ENCODE measurements at places on chromosomes 7 and 10.

DNA sequence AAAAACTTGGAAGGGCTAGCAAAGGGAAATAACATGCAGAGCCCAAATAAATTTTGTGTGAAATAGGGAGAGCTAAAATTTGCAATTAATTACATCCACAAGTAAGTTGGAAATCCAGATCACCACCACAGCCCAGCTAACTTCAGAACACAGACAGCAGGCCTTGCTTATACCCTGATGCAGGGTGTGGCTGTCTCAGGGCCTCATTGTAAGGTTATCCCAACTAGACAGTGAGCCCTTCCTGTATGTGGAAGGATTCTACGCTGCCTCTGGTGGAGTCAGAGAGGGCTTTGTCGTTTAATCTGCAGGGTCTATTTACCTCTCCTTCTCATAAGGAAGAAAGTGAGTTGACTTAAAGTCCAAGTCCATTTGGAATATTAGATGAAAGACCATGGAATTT lies 181.0 kb upstream of the TCF7L2 start:
- no peak for DNase-seq

GRCh38 chr10:98519841-98520240 lies 73.1 kb upstream of the HPS1 start:
- no peak for DNase-seq

- DNase-seq: no peak
Observed at GRCh38 chr10:132197271-132198067, 10.7 kb downstream of the DPYSL4 start.

DNA sequence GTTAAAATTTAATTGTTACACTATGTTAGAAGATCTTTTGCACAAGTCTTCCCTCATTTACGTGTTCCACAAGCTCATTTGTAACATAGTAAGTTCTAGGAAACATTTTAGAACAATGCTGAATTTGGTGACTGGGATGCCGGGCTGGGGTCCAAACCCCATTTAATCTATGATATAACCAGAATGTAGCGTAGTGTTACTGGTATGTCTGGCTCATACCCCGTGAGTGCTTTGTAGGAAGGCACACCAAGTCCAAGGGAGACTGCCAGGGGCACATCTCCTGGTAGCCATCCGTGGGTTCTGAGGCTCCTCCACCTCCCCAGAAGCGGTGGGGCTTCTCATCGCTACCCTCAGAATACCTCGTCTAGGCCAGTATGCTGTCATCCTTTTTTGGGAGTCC lies 21.3 kb upstream of the TMEM236 start:
- no peak for DNase-seq

DNA sequence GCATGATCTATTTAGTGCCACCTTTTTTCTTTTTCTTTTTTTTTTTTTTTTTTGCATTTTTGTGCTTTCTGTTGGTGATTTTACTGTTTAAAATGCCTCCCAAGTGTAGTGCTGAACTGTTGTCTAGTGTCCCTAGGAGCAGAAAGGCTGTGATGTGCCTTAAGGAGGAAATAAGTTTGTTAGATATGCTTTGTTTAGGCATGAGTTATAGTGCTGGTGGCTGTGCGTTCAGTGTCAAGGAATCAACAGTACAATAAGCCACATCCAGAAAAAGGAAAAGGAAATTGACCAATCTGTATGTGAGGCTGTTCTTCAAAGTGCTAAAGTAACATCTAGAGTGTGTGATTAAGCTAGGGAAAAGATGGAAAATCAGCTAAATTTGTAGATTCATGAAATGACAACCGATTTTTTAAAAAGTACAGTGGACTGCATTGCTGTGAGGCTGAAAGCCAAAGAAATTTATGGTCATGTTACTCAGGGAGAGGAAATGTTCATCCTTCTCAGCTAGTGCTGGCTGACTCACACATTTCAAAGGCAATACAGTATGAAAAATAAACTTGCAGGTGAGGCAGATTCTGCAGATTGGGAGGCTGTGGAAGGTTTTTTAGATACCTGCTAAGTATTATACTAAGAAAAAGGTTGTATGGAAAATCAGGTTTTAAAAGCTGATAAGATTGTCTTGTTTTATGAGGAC lies 122.7 kb upstream of the ADCY1 start:
- no peak for DNase-seq

DNA sequence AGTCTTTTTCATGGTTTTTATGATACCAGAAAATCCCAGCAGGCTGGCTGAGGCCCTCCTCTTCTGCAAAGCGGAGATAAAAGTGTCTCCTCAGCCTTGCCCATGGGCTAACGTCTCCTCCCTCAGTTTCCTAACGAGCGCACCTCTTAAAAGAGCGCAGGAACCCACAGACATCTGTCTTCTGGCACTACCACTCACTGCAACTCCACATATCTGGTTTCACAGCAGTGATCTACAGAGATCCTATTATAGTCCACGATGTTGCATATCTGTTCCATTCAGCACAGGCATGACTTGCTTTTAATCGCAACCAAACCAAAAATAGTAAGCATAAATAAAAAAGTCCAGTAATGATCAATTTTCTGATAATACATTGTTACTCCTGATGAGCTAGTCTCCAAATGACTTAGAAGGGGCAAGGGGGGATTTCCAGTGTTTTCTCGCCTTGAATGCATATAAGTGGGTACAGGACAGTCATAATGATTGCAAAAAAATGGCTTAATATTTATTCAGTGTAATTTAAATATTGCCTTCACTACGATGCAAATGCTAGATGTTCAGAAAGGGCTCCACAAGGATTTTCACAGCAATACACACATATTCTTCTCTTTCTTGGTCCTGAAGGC lies 20.9 kb downstream of the ANKRD22 start:
- no peak for DNase-seq

GRCh38 chr10:69044546-69044945 lies 43.4 kb upstream of the SRGN start:
- no peak for DNase-seq

All from C1 segment of cervical spinal cord (tissue), 14 donors.